Omental fat pad (tissue), 4 donors: ENCODE measurements at places on chromosomes 11 and 22. TPM values are rescaled to one million over a fixed set of nuclear protein-coding genes. Genes with fewer than 3 reads are reported as not detected.

GRCh38 chr11:68468217-68468828 lies 7.8 kb downstream of the PPP6R3 start:
- no peak for DNase-seq

DNA sequence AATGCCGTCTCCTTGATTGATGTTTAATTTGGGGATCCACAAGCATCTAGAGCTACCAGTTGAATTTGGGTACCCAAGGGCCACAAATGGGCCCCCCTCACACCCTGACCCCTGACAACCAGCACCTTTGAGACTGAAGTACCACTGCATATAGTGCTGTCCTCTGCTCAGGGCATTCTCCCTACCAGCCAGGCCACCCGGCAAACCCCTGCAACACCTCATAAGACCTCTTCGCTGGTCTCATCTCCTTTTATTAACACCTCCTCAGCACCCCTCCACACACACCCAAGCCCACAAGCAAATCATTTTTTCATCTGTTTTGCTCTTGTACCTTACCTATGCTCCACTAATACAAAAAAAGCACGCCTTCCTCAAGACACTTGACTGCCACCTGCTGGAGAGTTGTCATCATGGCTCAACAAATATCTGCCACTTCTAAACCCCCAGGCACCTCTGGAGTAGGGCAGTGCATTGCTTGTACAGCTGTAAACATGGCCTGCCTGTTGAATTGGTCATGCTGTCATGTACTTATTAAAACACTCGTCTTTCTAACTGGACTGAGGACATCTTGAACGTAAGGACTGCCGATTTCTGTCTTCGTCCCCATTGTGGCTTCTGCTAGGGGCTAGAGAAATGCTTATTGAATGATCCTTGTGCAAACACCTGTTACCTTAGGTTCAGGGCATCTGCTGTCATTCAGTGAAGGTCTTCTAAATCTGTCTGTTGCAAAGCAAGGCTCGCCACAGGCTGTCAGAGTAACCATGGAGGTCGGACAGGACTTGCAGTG lies 66.5 kb downstream of the BMAL1 start:
- peak; percentile 74 for DNase-seq

- no peak for DNase-seq
Observed at GRCh38 chr22:47304191-47304831, 541.9 kb downstream of the TBC1D22A start.

- DNase-seq: no peak
Observed at GRCh38 chr11:18222814-18223421, 13.7 kb downstream of the SAA4 start.

DNA sequence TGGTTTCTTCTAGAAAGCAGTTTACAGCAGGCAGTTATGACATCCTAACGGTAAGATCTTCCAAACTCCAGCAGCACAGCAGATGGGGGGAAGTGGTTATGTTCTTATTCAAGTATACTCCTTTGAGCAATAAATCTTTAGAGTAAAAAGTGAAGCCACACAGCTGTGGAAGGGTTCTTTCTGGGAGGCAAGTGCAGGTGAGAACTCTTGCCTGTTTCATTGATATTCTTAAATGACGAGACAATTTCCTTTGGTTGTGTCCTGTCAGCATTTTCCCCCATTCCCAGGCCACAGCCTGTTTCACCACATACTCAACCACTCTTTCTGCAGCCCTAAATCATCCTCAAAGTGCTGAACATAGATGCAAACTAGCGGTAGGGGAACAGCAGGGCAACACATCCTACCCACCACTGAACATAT lies 207.3 kb upstream of the MTNR1B start:
- no peak for DNase-seq

DNA sequence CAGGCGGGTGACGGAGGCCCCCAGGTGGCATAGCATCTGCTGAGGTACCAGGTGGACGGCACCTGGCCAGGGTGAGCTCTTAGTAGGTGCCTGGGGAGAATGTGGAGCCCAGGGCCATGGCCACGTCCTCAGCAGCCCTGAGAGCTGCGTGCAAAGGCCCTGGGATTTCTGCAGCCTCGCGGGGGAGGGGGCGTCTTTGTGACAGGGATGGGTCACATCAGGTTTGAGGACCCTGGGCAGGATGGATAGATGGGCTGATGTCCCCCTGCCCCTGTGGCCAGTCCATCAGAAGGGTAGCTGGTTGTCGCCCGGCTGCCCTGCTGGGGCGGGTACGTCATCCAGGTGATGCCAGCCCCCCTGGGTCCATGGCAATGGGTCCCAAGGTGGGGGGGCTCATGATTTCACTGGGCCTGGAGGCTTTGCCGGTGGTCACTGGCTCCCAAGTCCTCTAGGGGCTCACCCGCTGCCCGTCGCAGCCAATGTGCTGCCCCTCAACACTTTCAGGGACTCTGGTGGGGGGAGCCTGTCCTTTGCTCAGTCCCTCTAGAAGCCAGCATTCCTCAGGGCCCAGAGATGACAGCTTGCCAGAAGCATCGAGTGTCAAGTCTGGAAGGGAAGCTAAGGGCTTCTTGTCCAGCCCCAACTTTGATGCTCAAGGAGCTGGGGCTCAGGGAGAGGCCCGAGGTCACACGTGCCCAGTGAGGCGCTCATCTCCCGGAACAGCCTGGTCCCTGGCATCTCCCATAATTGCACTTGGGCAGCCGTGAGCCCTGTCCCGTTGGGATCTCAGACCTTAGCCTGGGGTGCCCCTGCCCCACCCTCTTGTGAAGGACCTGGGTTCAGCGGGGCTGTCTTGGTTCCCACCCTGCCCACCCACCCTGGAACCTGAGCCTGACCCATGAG lies 777 bp downstream of the TBX10 start:
- DNase-seq: no peak

DNA sequence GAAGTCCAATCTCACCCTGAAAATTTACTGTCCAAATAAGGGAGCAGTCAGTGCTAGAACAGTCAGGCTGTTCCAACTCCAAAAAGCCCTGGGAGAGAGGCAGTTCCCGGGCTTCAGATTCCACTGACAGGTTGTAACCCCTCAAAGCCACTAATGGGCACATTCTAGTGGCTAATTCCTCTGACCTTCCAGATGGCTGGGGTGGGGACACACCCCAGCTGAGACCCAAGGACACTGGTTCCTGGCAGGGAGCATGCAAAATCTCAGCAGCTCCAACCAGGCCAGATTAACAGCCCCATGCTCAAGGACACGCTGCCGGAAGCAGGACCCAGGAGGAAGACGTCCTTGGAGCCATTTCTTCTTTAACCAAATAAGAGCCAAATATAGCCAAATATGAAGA lies 92.7 kb downstream of the RPL27A start:
- no peak for DNase-seq

GRCh38 chr11:131987703-131988102 lies 617.3 kb downstream of the NTM start:
- DNase-seq: no peak

GRCh38 chr22:36129486-36130388 lies 30.8 kb downstream of the APOL3 start:
- DNase-seq: no peak

GRCh38 chr11:18253233-18253632 lies 4.8 kb upstream of the SAA2 start:
- DNase-seq: no peak

DNA sequence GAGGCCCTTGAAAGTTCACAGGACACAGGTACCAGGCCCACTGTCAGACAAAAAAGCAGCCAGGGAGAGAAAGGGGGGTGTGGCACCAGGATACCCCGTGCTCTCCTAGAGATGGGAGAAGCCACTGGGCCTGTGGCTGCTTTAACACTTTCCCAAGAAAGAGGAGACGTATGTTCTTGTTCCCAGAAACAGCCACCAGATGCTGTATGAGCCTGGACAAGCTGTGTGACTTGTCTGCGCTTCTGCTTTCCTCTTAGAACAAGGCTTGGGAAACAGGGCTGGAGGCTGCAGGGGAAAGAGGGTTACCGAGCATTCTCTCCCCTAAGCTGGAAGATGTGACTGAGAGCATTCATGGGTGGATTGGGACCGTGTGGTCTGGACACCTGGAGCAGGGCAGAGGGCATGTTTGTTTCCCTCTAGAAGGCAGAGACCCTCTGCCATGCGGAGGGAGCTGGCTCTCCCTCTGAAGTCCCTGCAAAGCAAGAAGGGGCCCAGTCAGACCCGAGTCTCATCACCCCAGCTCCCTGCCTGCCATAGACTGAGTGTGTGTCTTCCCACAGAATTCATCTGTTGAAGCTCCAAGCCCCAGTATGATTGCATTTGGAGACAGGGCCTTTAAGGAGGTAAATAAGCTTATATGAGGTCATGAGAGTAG lies 74.1 kb downstream of the TRIM29 start:
- DNase-seq: no peak

DNA sequence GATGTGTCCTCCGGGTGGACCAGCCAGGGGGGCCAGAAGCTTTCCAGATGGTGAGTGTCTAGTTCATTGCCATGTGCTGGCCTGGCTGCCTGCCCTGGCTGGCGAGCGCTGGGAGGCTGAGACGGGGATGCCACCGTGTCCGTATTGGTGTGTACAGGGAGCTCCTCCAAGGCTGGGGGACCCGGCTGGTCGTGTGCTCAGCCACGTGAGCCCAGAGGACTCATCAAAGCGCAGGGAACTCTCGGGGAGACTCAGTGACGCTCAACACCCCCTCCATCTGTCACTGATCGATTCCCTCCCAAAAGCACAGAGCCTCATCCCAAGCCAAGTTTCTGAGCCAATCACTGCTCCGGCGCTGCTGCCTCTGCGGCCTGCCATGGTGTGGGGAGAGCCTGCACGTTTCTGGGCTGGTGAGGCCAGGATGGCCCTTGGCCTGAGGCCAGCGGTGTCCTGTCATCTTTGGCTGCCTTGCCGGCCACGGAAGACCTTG lies 423.7 kb downstream of the SHANK2 start:
- DNase-seq: no peak

DNA sequence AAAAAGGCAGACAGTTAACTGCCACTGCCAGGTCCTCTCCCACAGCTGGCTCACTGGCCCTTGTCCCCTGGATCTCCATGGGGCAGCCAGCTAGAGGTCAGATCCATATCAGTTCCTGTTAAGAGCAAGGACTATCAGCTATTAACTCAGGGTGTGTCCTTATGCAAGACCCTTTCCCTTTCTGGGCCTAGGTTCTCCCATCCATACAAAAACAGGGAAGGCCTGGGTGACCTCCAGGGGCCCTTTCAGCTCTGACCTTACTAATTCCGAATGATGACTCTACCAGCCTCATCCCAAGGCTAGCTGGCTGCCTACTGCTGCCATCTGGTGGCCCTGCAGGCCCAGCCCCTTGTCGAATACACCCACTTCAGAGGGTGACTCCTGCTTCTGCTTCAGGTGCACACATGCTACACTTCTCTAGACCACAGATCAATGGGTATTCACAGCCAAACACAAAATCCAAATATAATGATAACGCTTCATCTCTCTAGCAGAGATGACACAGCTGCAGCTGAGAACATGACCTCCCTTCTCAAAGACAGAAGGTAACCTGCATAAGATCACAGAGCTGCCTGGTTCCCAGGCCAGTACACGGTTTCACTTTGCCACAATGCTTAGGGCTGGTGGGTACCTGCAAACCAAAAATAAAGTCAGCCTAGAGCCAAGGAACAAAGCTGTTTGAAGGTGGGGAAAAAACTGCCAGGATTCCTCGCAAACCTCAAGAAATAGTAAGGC lies 34.1 kb downstream of the SERGEF start:
- DNase-seq: no peak

DNA sequence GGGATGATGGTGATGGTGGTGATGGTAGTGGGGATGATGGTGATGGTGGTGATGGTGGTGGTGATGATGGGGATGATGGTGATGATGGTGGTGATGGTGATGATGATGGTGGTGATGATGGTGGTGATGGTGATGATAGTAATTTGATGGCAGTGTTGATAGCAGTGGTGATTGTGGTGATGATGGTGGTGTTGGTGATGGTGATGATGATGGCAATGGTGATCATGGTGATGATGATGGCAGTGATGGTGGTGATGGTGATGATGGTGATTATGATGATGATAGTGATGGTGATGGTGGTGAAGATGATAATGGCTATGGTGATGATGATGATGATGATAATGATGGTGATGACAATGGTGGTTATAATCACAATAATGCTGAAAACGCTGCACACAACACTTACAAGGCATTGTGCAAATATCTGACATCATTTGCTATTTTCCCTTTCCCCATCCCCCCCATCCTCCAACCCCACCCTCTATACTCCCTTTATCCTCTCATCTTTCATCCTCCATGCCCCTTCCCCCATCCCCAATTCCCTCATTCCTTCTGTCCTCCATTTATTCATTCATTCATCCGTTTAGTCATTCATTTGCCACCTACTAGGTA lies 230.1 kb downstream of the BRD1 start:
- DNase-seq: no peak

Gene BARX2
- not detected for total RNA-seq

Gene PRODH
- total RNA-seq: 41.5 TPM

Gene UCP3
- 0.74 TPM for total RNA-seq

Gene CTSW
- total RNA-seq: 3.8 TPM

Gene OR5P2
- total RNA-seq: not detected
